ENCODE measurements at places on chromosomes 4 and X.

- DNase-seq, result no peak
Measured at GRCh38 chrX:70001269-70001668, 48.5 kb downstream of the AWAT2 start.

- DNase-seq, result no peak
Measured at GRCh38 chr4:26866203-26866602, 5.6 kb downstream of the STIM2 start.

DNA sequence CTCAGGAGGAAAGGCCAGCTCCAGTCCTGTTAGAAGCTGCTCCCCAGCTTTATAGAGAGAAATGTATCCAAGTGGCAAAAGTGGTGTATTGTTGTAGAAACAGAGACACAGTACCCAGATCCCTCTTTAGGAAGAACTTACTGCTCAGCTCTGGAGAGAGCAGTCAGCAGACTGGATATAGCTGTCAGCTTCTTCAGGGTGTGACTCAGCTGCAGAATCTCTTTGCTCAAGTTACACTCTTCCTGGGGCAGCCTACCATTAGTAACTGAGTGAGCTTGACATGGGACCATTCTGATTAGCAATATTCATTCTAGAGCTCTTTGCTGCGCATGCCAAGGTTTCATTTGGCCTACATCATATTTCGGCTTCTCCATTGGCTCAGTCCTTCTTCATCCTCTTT, 40.5 kb downstream of the ATP1B4 start:
- no peak for DNase-seq

- DNase-seq, result no peak
Measured at GRCh38 chr4:38314663-38315062, 349.3 kb upstream of the KLF3 start.

DNA sequence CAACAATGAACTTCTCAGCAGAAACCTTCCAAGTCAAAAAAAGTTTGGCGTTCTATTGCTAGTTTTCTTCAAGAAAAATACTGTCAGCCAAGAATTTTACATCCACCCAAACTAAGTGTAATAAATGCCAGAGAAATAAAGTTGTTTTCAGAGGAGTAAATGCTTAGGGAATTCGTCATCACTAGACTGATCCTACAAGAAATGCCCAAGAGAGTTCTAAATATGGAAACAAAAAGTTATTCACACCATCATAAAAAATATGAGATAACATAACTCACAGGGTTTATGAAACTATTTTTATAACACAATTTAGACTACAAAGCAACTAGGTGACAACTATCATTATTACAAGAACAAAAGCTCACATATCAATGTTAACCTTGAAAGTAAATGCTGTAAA, 259.5 kb upstream of the GABRA2 start:
- DNase-seq, result no peak

- DNase-seq, result no peak
Measured at GRCh38 chr4:22299678-22300077, 216.2 kb downstream of the ADGRA3 start.

GRCh38 chr4:138938366-138938690, 77.3 kb upstream of the NOCT start:
- DNase-seq, result no peak

DNA sequence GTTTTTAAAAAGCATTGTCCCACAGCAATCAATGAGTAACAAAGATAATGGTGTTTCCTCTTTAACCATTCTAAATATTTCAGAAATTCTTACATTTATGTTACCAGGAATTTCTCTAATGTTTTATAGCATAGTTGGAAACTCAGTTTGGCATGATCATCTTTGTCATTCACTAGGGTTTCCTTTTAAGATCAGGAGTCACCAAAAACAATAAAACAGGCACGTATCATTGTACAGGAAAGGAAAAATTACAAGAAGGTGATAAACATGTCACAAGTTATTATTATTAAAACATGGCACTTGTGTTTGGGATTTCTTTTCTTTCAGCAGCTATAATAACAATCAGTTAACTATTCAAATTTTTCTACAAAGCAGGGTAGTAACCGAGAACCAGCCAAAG, 84.0 kb downstream of the SLC10A7 start:
- DNase-seq, result no peak

GRCh38 chr4:174697202-174697601, 131.8 kb downstream of the GLRA3 start:
- no peak for DNase-seq

- no peak for DNase-seq
Measured at GRCh38 chr4:145552181-145552822, 66.9 kb upstream of the MMAA start.
